Head of caudate nucleus (tissue), 42 donors: ENCODE measurements at places on chromosomes 6 and 20.

- peak; percentile 55 for DNase-seq
Measured at GRCh38 chr20:4006640-4007039, 8.7 kb downstream of the RNF24 start.

DNA sequence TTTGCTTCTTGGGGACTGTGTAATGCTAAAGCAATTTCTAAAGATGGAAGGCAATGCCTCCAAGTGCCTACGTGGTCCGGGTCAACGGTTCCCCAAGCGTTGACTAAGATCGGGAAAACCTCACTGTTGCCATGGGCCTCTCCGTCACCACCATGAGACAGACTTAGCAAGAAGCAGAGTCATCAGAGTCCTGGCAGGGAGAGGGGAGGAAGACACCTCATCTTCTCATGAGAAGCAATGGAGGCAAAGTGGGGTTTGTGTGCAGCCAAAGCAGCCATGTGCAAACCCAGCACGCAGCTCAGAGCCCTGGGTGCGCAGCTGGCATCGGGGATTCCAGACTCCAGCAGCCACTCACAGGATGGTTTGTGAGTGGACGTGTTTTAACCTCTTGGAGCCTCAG, 111.4 kb downstream of the SYNDIG1 start:
- no peak for DNase-seq

- peak; percentile 85 for DNase-seq
Measured at GRCh38 chr20:25148181-25148981, 47.1 kb upstream of the ENTPD6 start.

DNA sequence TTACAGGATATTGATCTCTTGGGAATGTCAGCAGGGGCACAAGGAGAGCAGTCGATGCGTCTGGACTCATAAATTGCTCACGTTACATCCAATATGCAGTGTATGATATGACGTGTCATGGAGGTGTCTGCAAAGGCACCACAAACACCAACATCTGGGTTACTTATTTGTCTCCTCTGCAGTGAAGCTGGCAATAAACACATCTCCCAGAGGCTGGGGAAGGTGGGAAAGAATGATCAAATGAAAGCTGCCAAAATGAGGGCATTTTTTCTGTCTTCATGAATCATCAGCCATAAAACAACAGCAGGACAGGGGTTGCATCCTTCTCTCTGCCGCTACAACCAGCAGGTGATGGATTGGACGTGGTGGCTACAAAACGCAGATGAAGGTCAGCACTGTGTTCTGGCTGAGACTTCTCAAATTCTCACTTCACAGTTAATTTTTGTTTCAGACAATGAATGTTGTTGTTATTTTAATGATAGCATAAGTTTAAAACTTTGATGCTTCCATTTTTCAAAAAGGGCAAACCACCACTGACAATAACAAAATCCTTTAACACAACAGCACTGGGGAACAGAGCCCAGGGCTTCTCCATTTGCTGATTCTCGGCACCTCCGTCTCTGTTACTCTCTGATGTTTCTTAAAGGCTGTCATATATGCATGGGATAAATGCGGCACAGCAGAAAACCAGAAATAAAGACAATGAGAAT, 47.5 kb downstream of the ERMARD start:
- DNase-seq, result no peak

DNA sequence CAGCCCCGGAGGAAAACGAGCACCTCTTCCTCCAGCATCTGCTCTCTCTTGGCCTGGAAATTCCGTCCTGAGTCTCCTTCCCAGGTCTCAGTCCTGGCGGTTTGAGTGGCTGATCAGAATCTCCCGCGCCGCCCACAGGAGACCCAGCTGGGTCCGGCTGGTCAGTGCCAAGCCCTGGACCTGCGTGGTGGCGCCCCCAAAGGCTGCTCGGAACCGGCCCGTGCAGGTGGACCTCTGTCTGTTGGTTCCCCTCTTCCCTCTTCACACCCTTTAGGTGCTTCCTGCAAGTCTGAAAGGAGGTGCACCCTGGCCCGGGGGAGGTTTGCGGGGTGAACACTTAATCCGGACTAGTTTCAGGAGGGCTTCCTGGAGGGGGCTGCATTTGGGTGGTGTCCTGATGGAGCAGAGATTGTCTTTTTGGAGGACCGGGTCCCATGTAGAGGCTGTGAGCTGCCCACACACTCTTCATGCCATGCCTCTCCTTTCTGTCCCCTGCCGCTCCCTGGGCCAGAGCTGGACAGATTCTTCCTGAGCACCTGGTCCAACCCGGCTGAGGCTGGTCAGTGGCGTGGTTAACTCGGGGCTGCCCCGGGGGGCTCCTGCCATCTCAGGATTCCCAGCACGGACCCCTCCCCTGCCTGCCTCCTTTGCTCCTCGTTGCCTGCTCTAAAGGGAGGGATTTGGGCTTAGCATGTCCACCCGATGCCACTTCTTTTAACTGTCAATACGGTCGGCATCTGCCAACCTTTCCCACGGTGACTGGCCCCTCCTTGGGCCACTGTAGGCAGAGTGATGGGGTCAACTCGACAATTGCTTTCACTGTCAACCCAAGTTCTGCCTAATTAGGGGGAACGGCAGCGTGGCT, 16.5 kb upstream of the BHLHE23 start:
- no peak for DNase-seq

DNA sequence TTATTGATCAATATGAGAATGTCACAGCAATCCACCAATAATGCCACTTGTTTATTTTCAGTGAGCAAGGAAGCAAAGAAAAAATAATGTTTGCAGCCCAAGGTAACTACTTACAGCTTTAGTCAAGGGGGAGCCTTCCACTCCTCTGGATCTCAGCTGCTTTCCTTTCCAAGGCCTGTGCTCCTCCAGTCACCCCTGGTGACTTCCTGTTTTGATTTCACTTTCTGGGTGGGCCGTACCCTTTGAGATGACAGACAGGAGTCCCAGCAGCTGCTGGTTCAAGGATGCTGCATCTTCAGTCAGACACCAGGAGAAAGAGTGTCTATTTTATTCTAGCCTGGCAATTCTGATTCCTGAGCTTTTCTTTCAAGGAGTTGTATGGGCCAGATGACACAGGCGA, 5.6 kb upstream of the VNN2 start:
- DNase-seq, result no peak

GRCh38 chr20:62381842-62382241, 5.1 kb upstream of the RPS21 start:
- DNase-seq, result no peak

- DNase-seq, result no peak
Measured at GRCh38 chr6:13434777-13435176, 52.6 kb downstream of the GFOD1 start.

DNA sequence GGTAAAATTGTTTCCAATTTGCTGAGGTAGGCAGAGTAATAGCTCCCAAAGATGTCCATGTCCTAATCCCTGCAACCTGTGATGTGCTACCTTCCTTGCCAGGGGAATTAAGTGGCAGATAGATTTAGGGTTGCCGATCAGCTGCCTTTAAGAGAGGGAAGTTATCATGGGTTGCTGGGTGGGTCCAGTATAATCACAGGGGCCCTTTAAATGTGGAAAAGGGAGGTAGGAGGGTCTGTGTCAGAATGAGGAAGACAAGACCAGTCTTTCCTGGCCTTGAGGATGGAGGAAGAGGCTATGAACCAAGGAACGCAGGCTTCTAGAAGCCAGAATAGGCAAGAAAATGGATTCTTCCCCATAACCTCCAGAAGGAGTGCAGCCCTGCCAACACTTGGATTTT, 50.7 kb downstream of the CTCFL start:
- DNase-seq, result no peak

- no peak for DNase-seq
Measured at GRCh38 chr6:15184441-15184861, 61.4 kb upstream of the JARID2 start.

GRCh38 chr6:13307508-13307995, 20.8 kb downstream of the TBC1D7 start:
- no peak for DNase-seq

- no peak for DNase-seq
Measured at GRCh38 chr20:32664012-32664677, 9.6 kb downstream of the C20orf203 start.

GRCh38 chr6:132511210-132511830, 1.6 kb downstream of the STX7 start:
- no peak for DNase-seq

DNA sequence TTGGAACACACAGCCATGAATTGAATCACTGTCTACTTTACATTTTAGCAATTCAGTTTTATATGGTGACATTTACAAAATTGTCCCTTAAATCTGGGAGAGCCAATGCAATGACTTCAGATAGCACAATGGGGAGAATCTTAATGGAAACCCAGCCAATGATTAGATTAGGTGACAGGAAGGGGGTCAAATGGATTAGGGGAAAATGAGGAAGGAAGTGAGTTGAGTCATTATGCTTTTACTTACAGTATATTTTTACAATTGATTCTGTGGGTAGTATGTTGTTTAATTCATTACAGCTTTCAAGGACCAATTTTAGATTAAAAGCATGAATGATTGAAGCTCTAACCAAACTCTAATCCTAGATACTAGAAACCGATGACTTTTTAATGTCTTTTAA, 229.8 kb downstream of the SOX4 start:
- DNase-seq, result no peak

GRCh38 chr6:45434381-45434700, 56.6 kb upstream of the SUPT3H start:
- no peak for DNase-seq

DNA sequence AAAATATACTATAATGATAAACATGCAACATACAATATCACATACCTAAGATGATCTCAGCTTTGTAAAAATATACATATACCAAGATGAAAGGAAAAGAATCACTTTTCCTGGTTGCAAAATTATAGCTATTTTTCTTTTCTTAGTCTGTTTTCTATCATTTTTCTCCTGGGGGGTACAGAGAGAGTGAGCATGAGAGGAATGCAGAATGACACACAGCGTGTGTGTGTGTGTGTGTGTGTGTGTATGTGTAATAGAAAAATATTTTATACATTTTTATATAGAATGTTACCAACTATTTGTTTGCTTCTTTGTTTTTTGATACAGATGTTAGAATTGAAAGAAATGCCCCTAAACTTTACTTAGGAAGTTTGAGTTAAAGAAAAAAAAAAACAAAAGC, 64.3 kb downstream of the FAM83B start:
- DNase-seq, result no peak

DNA sequence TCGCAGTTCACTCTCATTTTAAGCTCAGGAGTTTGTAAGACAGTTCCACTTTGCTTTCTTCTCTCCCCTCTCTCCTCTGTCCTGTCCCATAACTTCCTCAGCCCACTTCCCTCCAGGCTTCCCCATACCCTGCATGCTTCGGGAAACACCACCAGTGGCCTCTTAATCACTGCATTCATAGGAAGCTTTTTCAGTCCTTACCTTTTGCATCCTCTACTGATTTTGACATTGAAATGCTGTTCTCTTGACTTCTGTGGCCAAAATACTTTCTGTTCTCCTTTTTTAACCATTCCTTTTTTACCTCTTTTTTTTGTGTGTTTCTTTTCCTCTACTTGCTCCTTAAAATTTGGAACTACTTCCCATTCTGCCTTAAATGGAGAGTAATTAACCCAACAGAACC, 69.7 kb downstream of the HIVEP1 start:
- DNase-seq, result no peak

DNA sequence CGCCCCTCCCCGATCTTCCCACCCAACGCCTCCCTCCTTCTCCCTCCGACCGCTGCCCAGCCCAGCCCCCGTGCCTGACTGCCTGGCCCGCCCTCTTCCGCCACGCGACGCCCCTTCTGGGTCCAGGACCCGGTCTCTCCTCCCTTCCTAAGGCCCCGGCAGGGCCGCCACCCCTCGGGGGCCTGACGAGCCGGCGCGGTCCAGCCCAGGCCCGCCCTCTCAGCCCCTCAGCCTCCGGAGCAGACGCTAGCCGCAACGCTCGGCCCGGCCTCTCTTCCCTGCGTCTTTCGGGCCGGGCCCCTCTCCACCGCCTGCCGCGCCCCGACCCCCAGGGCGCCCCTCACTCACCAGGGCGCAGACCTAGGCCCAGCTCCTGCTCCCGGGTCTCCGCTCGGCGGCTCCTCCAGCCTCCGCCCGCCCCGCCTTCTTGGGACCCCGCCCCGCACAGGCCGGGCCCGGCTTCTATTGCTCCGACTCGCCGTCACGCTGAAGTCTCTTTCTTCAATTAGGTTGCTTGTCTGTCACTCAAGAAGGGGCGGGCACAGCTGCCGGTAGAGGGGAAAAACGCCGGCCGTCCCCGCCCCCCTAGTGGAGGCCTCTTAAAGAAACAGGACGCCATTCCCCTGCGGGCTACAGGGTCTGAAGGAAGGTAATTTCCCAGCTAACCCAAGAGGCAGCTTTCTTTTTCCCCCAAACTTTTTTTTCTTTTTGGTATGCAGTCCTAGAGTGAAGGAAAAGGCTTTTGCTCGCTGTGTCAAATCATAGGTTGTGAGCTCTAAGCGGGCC, at the start of gene ELMO2:
Gene ELMO2 (minus strand): TSS at position 416 of the 786 bp plus-strand sequence. CDS start 12,133 bp downstream, outside the sequence.
- peak; percentile 95 for DNase-seq

GRCh38 chr6:2579241-2579761, 171.4 kb downstream of the MYLK4 start:
- no peak for DNase-seq

GRCh38 chr20:46036370-46036769, 7.4 kb downstream of the SLC12A5 start:
- no peak for DNase-seq

- no peak for DNase-seq
Measured at GRCh38 chr6:151729829-151730495, 77.5 kb upstream of the ESR1 start.

DNA sequence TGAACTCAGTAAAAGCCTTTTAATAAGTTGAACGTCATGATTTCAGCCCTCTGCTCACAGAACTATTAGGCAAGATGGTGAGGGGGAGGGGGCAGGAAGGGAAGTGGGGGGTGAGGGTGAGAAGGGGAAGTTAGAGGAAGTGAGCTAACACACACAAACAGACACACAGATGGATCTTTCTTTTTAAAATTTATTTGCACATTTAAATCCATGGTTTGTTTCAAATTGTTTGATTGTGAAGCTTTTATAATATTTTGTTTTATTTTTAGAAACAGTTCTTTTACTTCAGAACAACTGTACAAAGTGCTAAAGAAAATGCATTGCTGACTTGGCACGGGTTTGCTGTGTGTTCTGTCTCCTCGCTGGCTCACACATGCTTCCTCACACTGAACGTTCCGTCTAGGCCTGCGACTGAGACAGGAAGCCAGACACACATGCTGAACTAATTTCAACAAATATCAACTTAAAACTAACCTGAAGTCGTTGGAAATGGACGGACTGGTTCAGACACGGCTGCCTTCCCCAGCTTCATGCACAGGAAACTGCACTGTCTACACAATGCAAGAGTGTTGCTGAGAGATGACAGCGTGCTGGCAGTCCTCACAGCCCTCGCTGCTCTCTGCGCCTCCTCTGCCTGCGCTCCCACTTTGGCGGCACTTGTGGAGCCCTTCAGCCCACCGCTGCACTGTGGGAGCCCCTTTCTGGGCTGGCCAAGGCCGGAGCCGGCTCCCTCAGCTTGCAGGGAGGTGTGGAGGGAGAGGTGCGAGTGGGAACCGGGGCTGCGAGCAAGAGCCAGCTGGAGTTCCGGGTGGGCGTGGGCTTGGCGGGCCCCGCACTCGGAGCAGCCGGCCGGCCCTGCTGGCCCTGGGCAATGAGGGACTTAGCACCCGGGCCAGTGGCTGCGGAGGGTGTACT, 8.1 kb upstream of the ZBP1 start:
- no peak for DNase-seq
